Aorta (tissue), 5 donors: ENCODE measurements at places on chromosomes 7 and 10.

- H3K4me3 ChIP-seq = no peak overlapping the region
- no peak overlapping the region for H3K27ac ChIP-seq
- H3K4me1 ChIP-seq = no peaks in the 10 kb centered on the region
- H3K36me3 ChIP-seq = no peaks in the 10 kb centered on the region
- no peaks in the 10 kb centered on the region for H3K27me3 ChIP-seq
Observed at GRCh38 chr10:21297603-21298383, 227.7 kb downstream of the SKIDA1 start.

GRCh38 chr7:112084520-112084971 is 121.7 kb downstream of the DOCK4 start:
- no peak for DNase-seq
- no peak overlapping the region for H3K4me3 ChIP-seq
- H3K27me3 ChIP-seq = no peaks in the 10 kb centered on the region

- H3K4me3 ChIP-seq = no peak overlapping the region
- H3K4me1 ChIP-seq = peaks cover 3% of the 10 kb centered on the region
- H3K36me3 ChIP-seq = no peaks in the 10 kb centered on the region
Observed at GRCh38 chr10:87546971-87547413, 42.3 kb downstream of the MINPP1 start.

DNA sequence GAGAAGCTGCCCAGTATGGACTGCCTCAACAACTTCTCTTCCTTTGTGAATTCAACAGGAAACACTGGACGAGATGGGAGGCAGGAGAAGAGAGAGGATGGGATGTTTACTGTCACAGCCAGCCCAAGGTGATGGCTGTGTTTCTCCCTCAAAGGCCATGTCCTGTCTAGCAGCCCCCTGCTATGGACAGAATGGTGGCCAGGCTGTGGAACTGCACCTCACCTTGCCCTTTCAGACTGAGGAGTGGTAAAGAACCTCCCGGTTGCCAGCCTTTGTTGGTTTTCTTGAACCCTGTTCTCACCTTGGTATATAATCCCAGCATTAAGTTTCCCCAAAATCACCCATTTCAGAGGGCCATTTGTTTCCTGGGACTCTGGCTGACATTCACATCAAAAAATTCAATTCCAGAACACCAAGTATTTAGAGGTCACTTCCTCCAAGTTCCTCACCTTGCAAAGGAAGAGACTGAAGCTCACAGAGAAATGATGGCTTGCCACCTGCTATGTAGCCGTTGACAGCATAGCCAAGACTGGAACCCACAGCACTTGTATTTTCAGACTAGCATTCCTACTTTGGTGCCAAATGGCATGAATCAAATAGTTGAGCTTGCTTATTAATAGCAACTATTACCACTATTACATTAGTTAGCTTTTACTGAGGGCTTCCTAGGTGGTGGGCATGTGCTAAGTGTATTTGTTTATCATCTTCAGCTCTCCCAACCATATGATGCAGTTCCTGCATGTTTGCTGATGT is 224.0 kb upstream of the GRB10 start:
- no peak overlapping the region for H3K4me3 ChIP-seq
- H3K36me3 ChIP-seq = no peaks in the 10 kb centered on the region
- no peaks in the 10 kb centered on the region for H3K4me1 ChIP-seq
- no peaks in the 10 kb centered on the region for H3K27me3 ChIP-seq

GRCh38 chr10:17735166-17735941 is 16.6 kb upstream of the TMEM236 start:
- no peak overlapping the region for H3K4me3 ChIP-seq
- no peaks in the 10 kb centered on the region for H3K4me1 ChIP-seq
- peak; percentile 82 for DNase-seq
- H3K27me3 ChIP-seq = no peaks in the 10 kb centered on the region

DNA sequence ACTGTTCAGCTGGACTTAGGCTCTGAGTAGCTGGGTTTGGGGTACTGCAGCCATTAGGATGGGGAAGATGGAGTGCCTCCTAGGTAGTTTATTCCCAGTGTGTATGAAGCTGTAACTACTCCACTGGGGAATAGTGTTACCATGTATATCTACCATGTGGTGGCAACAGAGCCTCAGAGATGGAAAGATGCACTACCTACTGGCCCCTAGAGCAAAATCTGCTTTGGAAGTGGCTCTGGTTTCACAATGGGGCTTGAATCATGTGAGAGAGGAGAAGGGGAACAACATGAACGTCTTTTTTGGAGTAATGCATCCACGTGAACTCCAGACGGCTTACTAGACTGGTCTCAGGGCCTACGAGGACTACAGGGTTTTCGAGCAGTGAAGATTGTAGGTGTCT is 167.3 kb downstream of the CALCR start:
- H3K4me3 ChIP-seq = no peak overlapping the region
- H3K4me1 ChIP-seq = no peaks in the 10 kb centered on the region
- DNase-seq = no peak
- no peaks in the 10 kb centered on the region for H3K36me3 ChIP-seq

- no peak for DNase-seq
- no peaks in the 10 kb centered on the region for H3K36me3 ChIP-seq
- H3K27ac ChIP-seq = no peak overlapping the region
- no peaks in the 10 kb centered on the region for H3K27me3 ChIP-seq
Observed at GRCh38 chr10:62492012-62492869, 118.1 kb downstream of the ZNF365 start.
